ENCODE measurements at places on chromosomes 7 and 10. TPM values are rescaled to one million over a fixed set of nuclear protein-coding genes. Genes with fewer than 3 reads are reported as not detected.

SPAM1 gene
- not detected for total RNA-seq

EPO gene
- total RNA-seq: 0.22 TPM

DNA sequence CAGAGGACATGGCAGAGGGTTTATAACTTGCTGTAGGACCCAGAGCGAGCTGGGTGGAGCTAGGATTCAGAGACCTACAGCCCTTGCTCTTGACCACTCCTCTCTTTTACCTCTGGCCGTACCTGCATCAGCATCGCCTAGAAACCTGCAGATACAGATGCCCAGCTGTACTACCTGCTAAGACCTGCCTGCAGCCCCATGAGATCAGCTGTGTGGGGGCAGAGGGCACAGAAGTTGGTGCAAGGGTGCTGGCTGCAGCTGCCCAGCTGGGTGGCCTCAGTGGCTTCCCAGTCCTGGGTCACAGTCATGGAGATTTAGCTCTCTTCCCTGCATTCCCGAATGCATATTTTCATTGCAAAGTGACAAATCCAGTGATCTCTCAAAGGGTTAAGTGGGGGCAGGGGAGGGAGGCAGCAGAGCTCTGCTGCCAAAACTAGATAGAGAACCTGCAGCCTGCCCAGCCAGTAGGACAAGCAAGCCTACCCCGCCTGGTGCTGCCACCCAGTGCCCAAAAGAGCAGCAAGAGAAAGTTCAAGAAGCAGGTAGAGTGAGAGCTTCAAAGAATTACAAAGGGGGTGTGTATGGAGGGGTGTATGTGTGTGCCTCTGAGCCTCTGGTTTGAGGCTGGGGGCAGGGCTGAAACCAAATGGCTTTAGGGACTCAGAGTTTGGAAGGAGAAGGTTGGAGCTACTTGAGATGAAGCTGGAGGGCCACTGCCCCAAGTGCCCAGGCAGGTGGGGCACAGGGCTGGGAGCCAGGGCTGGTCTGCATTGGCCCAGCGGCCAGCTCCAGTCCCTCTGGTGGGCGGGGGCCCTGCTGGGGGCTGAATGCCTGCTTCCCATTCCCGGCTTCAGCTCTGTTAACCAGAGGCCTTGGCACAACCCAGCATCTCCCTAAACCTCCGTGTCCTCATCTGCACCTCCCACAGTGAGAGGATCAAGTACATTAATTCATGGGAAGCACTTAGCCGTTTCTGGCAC lies 6.9 kb downstream of the FAM241B start:
- no peak for DNase-seq

DNA sequence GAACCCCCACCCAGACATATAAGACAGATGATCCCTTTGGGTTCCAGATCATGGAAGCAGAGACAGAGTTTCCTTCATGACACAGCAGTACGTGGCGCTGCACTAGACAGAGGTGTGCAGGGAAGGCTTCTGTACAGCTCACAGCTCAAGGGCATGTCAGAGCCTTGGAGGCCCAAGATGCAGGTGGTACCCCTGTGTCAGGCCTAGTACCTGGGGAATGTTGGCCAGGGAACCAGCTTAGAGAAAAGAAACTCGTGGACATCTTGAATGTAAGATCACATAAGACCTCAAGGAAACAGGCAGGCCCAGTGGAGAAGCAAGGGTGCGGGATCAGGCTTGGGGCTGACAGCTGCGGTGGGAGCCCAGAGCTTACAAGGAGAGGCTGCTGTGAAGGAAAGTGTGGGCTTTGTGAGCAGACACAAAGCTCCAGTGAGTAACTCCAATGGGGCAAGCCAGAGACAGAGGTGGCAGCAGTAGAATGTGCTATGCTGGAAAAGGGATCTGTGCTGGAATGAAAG lies 91.4 kb downstream of the WDFY4 start:
- DNase-seq: no peak

- DNase-seq: no peak
Measured at GRCh38 chr7:149804106-149804505, 30.7 kb upstream of the ZNF467 start.

Data from progenitor cell of endocrine pancreas (in vitro differentiated cells).